Activated CD4-positive, alpha-beta T cell treated with anti-CD3 and anti-CD28 coated beads, Interleukin-2, amount 50 U/mL, for 4 hours (primary cell): ENCODE measurements at places on chromosomes 4 and X.
A peak's percentile ranks its signal among the peaks of the same experiment; 100 is the strongest.

DNA sequence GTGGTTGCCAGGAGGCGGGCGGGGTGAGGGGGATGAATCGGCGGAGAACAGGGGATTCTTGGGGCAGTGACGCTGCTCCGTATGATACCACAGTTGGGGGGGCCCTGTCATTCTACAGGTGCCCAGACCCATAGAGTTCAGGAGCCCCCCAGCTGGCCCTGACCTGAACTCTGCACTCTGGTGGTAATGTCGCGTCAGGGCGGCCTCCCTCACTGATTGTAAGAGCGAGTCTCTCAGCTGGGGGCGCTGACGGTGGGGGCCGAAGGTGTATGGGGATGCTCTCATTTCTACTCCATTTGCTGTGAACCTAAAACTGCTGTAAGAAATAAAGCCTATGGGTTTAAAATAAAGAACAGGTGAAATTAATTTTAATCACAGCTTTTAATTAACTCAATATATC is 91.8 kb upstream of the PSAPL1 start:
- DNase-seq: no peak

- no peak for DNase-seq
Observed at GRCh38 chr4:70873216-70873615, 29.0 kb upstream of the MOB1B start.

- no peak for DNase-seq
Observed at GRCh38 chr4:102717448-102718092, 43.2 kb downstream of the MANBA start.

DNA sequence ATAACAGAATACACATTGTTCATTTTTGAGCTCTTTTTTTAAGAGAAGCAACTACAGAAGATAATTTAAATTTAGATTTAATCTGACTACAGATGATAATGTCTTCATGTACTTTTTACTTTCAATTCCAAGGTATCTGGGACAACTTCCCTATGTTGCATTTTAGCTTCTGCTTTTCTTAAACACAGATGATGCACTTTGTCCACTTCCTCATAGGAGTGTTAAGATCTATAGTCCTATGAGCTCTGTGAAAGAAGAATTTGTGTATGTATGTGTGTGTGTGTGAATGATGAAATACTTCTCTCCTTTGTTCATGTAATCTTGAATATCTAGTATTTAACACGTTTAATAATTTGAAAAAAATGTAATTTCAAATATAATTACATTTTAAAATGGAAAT is 5.3 kb upstream of the FHIP1A start:
- no peak for DNase-seq

DNA sequence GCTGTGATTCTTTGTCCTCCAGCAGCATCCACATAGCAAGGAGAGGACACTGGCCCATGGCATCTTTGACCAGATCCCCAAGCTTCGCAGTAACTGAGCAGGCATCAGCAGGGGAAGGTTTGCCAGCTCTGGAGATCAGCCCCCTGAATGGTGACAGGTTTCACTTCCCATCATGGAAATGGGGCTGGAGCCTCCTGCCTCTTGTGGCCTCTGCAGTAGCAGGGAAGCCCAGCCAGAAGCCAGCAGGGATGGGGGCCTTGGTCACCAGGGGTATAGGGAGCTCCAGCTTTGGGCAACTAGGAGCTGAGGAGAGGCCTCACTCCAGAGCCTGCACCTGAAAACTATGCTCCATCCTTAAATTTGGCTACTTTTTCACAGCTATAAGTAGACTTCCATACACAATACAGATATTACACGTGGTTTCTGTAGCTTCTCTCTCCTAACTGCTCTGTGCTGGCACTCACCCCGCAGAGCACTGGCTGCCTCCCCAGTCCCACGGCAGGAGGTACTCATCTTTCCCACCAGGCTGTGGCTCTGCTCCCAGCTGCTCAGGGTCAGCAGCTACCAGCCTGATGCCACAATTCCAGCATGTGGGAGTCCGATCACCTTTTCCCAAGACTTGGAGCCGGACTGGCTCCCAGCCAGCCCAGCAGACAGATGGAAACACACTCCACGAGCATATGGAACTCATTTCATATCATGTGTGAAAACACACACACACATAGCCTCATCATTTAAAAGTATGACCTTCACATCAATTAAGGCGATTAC is 2.8 kb downstream of the TMEM271 start:
- no peak for DNase-seq

DNA sequence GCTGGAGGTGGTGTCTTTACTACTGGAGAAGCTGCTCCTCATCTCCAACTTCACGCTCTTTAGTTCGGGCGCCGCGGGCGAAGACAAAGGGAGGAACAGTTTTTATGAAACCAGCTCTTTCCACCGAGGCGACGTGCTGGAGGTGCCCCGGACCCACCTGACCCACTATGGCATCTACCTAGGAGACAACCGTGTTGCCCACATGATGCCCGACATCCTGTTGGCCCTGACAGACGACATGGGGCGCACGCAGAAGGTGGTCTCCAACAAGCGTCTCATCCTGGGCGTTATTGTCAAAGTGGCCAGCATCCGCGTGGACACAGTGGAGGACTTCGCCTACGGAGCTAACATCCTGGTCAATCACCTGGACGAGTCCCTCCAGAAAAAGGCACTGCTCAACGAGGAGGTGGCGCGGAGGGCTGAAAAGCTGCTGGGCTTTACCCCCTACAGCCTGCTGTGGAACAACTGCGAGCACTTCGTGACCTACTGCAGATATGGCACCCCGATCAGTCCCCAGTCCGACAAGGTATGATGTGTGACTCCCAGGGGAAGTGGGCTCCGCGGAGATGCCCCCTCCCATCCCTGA is 634 bp downstream of the LRAT start:
- DNase-seq: no peak

GRCh38 chr4:172826346-172826745 is 342.3 kb upstream of the GALNT7 start:
- DNase-seq: no peak

GRCh38 chr4:53682196-53682595 is 90.9 kb upstream of the LNX1 start:
- DNase-seq: no peak

DNA sequence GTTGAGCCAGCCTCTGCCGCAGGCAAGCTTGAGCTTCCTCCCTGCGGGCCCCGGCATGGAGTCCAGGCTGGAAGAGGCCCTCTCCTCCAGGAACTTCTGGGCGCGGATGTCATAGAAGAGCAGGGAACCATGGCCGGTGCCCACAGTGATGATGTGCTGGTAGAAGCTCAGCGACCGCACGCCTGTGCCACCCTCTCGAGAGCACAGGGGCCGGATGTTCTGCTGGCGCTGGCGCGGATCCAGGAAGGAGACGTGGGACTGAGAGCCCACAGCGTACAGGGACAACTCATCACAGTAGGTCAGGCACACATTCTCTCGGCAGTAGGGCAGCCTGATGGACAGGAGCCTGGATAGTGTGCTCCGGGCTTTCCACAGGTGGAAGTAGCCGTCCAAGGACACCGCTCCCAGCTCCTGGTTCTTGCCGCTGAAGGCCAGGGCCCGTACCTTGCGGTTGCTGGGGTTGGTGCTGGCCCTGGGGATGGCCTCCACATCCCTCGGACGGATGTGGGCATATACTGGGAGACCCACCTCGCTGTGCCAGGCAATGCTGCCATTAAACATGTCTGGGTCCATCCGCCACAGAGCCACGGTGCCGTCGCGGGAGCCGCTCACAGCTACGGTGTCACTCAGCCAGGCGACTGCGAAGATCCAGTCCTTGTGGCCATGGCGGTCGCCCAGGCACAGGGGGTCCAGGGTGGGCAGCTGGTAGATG is 1.2 kb downstream of the DCAF12L2 start:
- DNase-seq: no peak

DNA sequence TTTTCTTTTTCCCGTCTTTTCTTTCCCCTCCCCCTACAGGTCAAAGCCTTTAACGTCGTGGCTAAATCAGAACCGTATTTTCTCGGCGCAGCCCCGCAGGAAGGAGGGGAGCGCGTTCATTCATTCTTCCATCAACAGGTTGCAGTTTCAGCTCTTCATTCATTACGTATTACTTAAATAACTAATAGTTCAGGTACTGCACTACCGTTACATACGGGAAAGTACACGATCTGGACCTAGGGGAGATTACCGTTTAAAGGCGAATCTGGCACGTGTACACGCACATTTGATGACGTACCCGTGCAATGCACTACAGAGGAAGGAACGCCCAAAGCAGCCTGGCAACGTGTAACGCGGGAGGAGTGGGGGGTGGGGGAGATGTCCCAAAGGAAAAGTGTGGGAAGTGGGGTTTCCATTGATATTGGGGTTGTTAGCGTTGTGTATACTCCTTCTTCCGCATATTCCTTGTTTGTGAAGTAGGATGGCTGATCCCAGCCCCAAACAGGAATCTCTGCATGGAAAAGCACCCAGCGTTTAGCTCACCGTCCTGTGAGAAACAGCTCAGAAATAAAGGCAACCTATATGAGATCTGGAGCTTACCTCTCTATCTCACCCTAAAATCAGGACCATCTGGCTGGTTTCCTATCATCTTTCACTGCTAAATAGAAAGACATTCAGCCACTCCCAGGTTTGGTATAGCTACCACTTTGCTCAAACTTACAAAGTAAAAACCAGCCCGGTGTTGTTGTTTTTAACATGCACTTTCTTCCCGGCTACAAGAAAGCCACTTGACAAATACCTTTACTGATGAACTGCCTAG is 585 bp upstream of the SEC24D start:
- peak; percentile 31 for DNase-seq
